ENCODE measurements at places on chromosomes 13 and 19.

GRCh38 chr13:79667771-79668170 lies 186.8 kb downstream of the NDFIP2 start:
- DNase-seq, result no peak

GRCh38 chr13:77863144-77863543 lies 55.5 kb downstream of the EDNRB start:
- no peak for DNase-seq

DNA sequence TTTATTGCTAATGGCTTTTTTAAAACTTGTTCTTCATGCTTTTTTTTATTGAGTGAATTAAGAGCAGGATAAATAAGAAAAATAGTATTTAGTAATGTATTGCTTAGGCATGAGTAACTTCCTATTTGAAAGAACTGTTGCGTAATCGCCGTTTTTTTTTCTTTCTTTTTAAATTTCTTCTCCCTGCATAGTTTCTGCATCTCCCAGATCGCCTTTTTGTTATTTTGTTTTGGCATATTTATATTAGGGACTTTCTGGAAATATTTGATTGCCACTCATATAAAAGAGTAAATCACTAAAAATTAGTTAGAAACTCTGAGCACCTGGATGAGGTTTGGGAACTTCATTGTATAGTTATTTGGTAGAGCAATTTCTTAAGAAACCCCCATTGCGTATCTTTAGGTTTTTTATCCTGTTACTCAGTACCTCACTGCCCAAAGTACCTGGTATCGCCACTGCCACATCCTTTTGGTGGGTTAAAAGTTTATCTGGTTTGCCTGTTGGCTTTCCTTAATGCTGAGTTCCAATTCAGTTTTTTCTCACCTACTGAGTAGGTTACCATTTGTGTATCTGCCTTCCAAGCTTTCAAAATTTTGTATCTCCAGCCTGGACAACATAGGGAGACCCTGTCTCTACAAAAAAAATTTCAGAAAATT lies 36.2 kb upstream of the LPAR6 start:
- no peak for DNase-seq

GRCh38 chr13:46520166-46520565 lies 32.8 kb upstream of the LRCH1 start:
- DNase-seq, result no peak

DNA sequence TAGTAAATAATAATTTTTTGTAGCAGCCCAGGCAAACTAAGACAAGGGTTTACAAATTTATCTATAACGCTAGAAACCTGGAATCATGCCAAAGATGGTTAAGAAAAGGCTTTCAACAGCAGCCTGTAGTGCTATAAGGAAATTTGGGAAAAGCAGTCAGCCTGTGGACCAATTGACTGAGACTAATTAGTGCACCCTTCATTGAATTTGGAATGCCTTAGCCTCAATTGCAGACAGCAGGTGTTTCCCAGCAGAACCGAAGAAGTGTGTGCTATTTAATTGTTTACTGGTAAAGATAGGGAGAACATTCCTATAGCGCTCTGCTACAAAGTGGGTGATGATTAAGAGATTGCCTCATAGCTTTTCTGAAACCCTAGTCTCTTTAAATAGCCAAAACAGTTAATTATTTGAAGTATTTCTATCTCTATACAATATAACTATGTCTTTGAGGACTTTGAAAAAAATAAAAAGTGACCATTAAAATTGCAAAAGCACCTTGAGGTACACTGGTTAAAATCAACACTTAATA lies 1884.3 kb upstream of the PCDH20 start:
- DNase-seq, result no peak

DNA sequence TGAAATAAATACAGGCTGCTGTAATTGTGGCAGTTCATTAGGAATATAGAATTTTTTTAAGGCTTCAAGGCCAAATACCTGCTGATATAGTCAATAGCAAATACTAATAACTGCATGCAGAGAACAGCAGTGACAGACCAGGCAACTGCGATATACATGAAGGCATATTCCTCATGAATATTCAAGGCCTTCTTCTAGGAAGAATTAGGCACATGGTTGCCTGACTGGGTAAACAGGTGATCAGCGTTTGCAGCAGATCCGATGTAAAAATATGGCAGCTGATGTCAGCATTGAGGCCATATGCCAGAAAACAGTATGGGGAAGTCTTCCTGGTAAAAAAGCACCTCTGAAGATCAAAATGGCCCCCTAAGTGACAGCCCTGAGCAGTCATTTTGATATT lies 629.7 kb downstream of the UQCRFS1 start:
- DNase-seq, result no peak

DNA sequence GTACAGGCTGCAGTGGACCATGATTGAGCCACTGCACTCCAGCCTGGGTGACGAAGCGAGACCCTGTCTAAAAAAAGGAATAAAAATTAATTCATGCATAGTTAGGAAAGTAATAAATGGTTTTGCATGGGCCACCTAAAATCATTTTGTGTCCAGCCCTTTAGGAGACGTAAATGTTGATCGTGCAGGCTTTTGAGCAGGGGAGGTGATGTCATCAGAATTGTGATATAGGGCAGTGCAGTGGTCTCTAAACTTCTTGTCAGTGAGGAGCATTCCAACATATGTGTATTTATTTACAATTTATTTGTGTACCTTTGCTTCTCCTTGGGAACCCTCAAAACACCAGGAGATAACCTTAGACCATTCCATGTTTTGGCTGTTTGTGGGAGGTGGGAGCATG lies 3.0 kb downstream of the SMARCA4 start:
- DNase-seq, result no peak

- no peak for DNase-seq
Measured at GRCh38 chr13:113083402-113084061, 22.1 kb upstream of the F7 start.

Measured in coronary artery (tissue), 2 donors.